ENCODE measurements at places on chromosomes 11 and 22. TPM values are rescaled to one million over a fixed set of nuclear protein-coding genes. Genes with fewer than 3 reads are reported as not detected.

ST14 gene
- total RNA-seq = 8.7 TPM

TMPRSS4 gene
- 0.96 TPM for total RNA-seq

THY1 gene
- total RNA-seq = 19.3 TPM

OR5A1 gene
- total RNA-seq = not detected

GPHA2 gene
- total RNA-seq = not detected

SHANK3 gene
- 48.6 TPM for total RNA-seq

AQP11 gene
- not detected for total RNA-seq

TEX54 gene
- not detected for total RNA-seq

HTR3A gene
- not detected for total RNA-seq

JAML gene
- 8.0 TPM for total RNA-seq

GRCh38 chr22:37269936-37270678 lies 12.2 kb upstream of the CYTH4 start:
- no peak overlapping the region for H3K27ac ChIP-seq
- H3K4me1 ChIP-seq = no peaks in the 10 kb centered on the region
- H3K36me3 ChIP-seq = no peaks in the 10 kb centered on the region
- H3K4me3 ChIP-seq = no peak overlapping the region

- DNase-seq = no peak
- H3K27ac ChIP-seq = no peak overlapping the region
- H3K4me1 ChIP-seq = peaks cover 2% of the 10 kb centered on the region
- no peaks in the 10 kb centered on the region for H3K36me3 ChIP-seq
These were observed 49.0 kb upstream of the CSNK2A3 start for GRCh38 chr11:11401960-11402535.

DNA sequence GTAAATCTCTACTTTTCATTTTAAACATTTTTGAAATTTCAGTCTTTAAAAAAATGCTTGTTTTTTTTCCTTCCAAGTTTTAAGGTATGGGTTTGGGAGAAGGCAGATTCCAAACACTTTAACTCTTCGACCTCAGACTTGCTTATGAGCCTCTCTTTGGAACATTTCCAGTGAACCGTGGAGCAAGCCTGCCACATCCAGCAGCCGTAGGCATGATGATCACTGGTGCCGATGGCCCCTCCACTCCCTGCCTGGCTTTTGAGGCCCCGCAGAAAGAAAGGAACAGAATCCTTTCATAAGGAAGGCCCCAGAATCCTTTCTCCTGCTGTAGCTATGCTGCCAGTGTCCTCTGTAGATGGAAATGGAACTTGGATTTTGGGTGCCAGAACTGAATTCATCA lies 50.7 kb downstream of the BMAL1 start:
- H3K4me3 ChIP-seq = no peak overlapping the region
- H3K36me3 ChIP-seq = no peaks in the 10 kb centered on the region
- no peak overlapping the region for H3K27ac ChIP-seq
- H3K27me3 ChIP-seq = no peaks in the 10 kb centered on the region
- DNase-seq = no peak

DNA sequence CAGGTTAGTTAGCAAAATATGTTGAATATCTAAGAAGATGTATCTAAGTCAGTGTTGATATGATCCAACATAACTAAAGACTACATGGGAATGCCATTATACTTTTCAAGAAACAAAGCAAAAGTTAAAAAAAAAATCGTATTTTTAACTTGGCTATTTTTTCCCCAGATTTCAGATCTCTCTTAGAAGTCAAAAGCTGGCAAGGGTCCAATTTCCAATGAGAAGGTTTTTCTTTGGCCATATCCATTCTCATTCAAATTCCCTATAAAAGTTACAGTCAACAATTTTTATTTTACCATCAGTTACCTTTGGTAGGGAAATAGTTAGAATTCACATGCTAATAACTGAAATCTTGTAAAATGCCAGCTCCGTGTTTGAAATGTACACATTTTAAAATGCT lies 70.5 kb upstream of the FAT3 start:
- no peaks in the 10 kb centered on the region for H3K27me3 ChIP-seq
- no peak overlapping the region for H3K4me3 ChIP-seq
- no peaks in the 10 kb centered on the region for H3K36me3 ChIP-seq
- H3K27ac ChIP-seq = no peak overlapping the region
- no peak for DNase-seq

DNA sequence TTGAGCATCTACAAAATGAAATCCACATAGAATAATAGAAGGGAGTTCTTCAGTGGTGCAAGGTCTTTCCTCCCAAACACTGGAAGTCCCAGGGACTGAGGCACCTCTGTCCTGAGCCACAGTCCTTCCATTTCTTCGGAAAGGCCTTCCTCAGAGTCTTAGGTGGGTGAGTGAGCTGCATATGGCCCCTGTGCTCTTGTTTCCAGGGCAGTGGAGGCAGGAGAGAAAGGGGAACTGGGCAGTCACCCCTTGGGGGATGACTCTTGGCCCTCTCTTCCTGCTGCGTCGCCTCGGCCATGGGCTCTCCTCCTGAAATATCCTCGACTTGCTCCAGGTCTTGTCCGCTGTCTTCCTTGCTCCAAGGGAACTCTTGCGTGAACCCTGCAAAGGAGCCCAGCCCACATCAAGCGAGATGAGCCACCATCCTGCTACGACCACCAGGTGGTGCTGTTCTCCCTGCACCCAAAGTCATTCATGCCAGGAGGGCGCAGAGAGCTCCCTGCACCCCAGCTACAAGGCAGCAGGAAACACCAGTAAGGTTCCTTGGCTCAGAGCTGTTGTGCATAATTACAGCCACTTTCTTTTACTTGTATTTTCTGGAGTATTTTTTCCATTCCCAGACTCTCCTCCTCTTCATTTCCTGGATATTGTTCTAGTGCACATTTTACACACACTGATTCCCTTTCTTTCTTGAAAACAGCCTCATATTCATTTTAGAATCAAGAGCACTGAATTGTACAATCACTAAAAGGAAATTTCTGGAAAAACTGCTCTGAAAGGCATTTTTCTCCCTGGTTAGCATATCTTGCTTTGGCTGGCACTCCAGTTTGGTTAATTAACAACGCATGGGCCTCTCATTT lies 397.8 kb downstream of the OPCML start:
- no peaks in the 10 kb centered on the region for H3K36me3 ChIP-seq
- H3K4me3 ChIP-seq = no peak overlapping the region
- no peaks in the 10 kb centered on the region for H3K4me1 ChIP-seq
- no peaks in the 10 kb centered on the region for H3K27me3 ChIP-seq

- H3K27me3 ChIP-seq = no peaks in the 10 kb centered on the region
- peak; percentile 66 for DNase-seq
These were observed 15.8 kb downstream of the EPS8L2 start for GRCh38 chr11:721741-722345.

DNA sequence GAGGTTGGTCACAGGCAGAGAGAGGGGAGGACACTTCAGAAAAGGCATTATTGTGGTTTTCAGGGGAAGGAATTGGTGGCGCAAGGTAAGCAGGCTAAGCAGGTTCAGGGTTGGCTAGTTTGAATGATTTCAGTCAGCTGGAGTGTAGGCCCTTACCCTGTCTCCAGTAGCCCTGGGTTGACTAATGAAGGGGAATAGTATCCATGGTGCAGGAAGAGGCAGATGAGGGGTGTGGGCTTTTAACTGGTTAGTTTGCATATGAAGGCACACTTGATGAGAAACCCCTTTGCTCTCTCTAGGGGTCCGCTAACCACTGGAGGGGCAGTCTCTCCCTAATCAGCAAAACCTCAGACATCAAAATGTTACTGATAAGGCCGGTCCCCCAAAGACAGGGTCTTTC lies 249.7 kb downstream of the AASDHPPT start:
- no peak for DNase-seq
- no peak overlapping the region for H3K4me3 ChIP-seq
- no peak overlapping the region for H3K27ac ChIP-seq
- H3K27me3 ChIP-seq = no peaks in the 10 kb centered on the region
- H3K4me1 ChIP-seq = no peaks in the 10 kb centered on the region

GRCh38 chr11:73330569-73331093 lies 22.6 kb downstream of the ARHGEF17 start:
- DNase-seq = no peak
- H3K27me3 ChIP-seq = no peaks in the 10 kb centered on the region
- no peak overlapping the region for H3K4me3 ChIP-seq
- H3K4me1 ChIP-seq = peaks cover 20% of the 10 kb centered on the region
- no peaks in the 10 kb centered on the region for H3K36me3 ChIP-seq
- H3K27ac ChIP-seq = peak overlapping the region; percentile 49

GRCh38 chr11:69406060-69406459 lies 75.4 kb upstream of the LINC01488 start:
- no peaks in the 10 kb centered on the region for H3K36me3 ChIP-seq
- no peaks in the 10 kb centered on the region for H3K4me1 ChIP-seq
- H3K27me3 ChIP-seq = no peaks in the 10 kb centered on the region
- no peak for DNase-seq

DNA sequence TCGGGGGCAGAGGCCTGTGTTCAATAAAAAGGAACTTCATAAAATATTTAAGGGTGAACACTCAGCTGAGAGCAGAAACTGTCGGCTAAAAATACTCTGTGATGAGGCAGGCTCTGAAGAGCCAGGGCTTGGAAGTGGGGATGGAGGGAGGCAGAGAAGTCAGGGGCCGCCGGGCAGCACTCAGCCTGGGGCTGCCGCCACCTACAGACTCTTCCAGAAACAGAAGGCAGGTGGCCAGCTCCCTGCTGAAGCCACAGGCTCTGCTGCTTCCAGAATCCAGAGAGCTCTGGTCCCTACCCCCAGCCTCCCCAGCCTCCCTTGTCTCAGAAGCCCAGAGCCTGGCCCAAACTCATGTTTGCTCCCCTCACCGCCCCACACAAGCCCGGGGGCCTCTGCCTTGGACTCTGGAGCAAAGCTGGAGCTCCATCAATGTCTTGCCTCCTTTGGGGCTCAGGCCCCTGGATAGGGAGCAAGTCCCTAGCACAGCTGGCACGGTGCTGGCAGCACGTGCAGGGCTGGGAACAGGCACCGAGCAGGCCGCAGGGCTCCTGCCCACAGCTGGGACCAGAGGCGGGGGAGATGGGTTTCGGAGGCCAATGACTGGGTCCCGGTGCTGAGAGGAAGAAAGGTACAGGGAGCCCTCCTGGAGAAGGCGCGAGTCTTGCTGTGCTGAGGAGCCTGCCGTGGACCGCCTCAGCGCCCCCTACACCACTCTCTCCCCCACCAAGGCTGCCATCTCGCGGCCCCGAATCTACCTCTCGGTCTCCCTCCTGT lies 8.2 kb downstream of the LRFN4 start:
- no peaks in the 10 kb centered on the region for H3K36me3 ChIP-seq
- H3K4me3 ChIP-seq = no peak overlapping the region
- H3K4me1 ChIP-seq = no peaks in the 10 kb centered on the region
- no peaks in the 10 kb centered on the region for H3K27me3 ChIP-seq
- H3K27ac ChIP-seq = no peak overlapping the region

GRCh38 chr22:30894371-30894740 lies 74.2 kb downstream of the MORC2 start:
- no peak overlapping the region for H3K4me3 ChIP-seq
- H3K27ac ChIP-seq = no peak overlapping the region
- H3K36me3 ChIP-seq = no peaks in the 10 kb centered on the region
- no peaks in the 10 kb centered on the region for H3K27me3 ChIP-seq
- peak; percentile 6 for DNase-seq

DNA sequence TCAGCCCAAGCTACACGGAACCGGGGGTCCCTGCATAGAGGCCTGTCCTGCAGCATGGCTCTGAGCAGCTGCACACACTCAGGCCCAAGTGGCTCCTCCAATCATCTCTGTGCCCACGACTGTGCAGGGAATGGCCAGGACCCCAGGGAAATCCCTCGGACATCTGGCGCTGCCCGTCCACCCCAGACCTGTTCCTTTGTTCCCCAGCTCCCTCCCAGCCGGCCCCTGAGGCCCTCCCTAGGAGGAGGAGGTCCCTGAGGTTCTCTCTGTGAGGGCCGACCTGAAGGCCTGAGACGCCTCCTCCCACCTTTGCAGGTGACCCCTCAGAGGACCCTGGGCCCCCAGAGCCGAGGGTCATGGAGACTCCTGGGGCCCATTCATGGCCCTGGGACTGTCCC lies 1.1 kb downstream of the MLC1 start:
- DNase-seq = no peak
- no peaks in the 10 kb centered on the region for H3K27me3 ChIP-seq
- no peaks in the 10 kb centered on the region for H3K36me3 ChIP-seq
- no peak overlapping the region for H3K4me3 ChIP-seq
- H3K27ac ChIP-seq = no peak overlapping the region

- H3K27me3 ChIP-seq = no peaks in the 10 kb centered on the region
- no peak overlapping the region for H3K27ac ChIP-seq
- DNase-seq = no peak
- no peak overlapping the region for H3K4me3 ChIP-seq
These were observed 64.7 kb downstream of the MPPED2 start for GRCh38 chr11:30521297-30522071.

GRCh38 chr11:95692526-95693260 lies 96.9 kb downstream of the FAM76B start:
- no peak for DNase-seq
- no peak overlapping the region for H3K27ac ChIP-seq
- peaks cover 2% of the 10 kb centered on the region for H3K4me1 ChIP-seq
- no peak overlapping the region for H3K4me3 ChIP-seq
- H3K36me3 ChIP-seq = no peaks in the 10 kb centered on the region

DNA sequence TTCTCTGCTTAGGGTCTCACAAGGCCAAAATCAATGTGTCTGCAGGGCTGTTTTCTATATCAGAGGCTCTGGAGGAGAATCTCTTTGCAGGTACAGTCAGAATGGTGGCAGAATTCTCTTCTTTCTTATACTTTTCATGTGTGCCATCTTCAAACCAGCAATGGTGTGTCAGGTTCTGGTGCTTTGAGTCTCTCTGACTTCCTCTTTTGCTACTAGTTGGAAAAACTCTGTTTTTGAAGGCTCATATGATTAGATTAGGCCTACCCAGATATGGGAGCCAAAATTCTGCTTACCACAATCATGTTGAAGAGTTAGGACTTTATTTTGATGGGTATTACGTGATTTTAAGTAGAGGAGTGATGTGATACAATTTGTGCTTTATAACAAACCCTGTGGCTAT lies 18.8 kb upstream of the TECTA start:
- H3K4me3 ChIP-seq = no peak overlapping the region
- peaks cover 4% of the 10 kb centered on the region for H3K36me3 ChIP-seq
- DNase-seq = no peak
- H3K27me3 ChIP-seq = no peaks in the 10 kb centered on the region
- H3K27ac ChIP-seq = no peak overlapping the region

DNA sequence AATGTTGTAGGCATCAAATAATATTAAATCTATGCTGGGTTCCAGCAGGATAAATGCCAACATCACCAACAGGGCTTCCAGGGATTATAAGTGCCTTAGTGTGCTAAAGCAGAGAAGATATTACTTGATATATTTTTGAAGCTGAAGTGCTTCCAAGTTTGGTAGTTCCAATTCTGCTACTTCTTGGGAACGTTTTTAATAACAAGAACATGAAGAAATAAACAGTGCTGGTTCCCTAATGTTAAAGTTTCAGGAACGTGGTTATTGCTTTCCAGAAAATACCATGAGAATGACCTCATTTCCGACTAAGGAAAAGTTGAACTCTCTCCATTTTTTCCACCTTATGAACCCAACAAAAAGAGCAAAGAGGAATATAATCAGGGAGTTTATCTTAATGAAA lies 4.6 kb upstream of the RNF185 start:
- no peaks in the 10 kb centered on the region for H3K4me1 ChIP-seq
- H3K36me3 ChIP-seq = no peaks in the 10 kb centered on the region
- H3K4me3 ChIP-seq = no peak overlapping the region
- no peaks in the 10 kb centered on the region for H3K27me3 ChIP-seq
- no peak for DNase-seq

GRCh38 chr11:57055744-57056143 lies 67.0 kb downstream of the OR5AK2 start:
- DNase-seq = no peak
- H3K4me3 ChIP-seq = no peak overlapping the region
- H3K4me1 ChIP-seq = no peaks in the 10 kb centered on the region
- no peaks in the 10 kb centered on the region for H3K36me3 ChIP-seq
- no peaks in the 10 kb centered on the region for H3K27me3 ChIP-seq

- no peak overlapping the region for H3K27ac ChIP-seq
- H3K4me3 ChIP-seq = peak overlapping the region; percentile 89
- no peaks in the 10 kb centered on the region for H3K27me3 ChIP-seq
These were observed 1.6 kb downstream of the MARK2 start for GRCh38 chr11:63840356-63841060.

All from aorta (tissue), 5 donors.